ENCODE measurements at places on chromosomes 1 and 21.

DNA sequence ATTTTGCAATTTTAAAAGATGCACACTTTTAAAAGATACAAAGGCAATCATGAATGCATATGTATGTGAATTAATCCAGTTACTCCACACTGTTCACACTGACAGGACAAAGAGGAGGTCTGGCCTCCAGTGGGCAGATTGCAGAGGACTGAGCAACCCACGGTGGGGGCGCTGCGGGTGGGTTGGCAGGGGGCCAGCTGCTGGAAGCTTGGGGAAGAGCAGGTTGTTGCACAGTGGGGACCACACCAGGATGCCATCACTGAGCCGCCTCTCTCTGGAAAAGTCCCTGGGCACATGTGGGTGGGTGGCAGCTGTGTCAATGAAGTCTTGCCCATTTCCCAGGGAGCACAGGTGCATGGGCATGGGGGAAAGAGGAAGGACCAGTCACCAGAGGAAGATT is 12.7 kb upstream of the PADI4 start:
- DNase-seq: no peak

GRCh38 chr1:117933769-117934168 is 4.2 kb downstream of the WDR3 start:
- no peak for DNase-seq

- no peak for DNase-seq
Measured at GRCh38 chr1:228871314-228872061, 136.2 kb downstream of the RHOU start.

GRCh38 chr1:45243476-45244343 is 37.3 kb upstream of the ZSWIM5 start:
- no peak for DNase-seq

DNA sequence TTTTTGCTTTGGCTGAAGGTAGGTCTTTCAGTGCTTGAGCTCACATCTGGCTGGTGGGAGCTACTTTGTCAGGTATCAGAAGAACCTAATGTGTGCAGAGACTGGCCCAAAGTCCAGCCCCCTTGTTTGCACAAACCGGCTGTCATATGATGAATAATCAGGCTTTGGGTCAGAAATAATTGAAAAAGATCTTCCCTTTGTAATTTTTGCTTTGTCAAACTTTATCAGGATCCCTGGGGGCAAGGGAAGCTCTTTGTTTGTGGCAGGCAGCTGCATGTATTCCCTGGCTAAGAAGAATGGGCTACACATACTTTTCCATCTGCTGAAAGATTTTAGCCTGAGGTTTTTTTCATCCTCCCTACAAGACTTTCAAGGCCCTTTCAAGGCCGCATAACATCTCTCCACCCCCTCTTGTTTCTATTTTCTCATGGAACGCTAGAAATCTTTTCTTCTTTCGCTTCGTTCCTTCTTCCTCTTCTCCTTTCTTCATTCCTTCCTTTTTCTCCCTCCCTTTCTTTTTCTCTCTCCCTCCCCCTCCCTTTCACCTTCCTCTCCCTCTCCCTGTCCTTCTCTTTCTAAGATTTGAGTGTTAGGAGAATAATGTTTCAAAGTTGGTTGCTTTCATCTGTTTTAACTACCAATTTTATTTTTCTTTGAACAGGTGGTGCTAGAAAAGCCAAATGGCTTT is 25.5 kb downstream of the TUFT1 start:
- no peak for DNase-seq

- DNase-seq: no peak
Measured at GRCh38 chr1:222643606-222643937, 25.7 kb downstream of the MIA3 start.

DNA sequence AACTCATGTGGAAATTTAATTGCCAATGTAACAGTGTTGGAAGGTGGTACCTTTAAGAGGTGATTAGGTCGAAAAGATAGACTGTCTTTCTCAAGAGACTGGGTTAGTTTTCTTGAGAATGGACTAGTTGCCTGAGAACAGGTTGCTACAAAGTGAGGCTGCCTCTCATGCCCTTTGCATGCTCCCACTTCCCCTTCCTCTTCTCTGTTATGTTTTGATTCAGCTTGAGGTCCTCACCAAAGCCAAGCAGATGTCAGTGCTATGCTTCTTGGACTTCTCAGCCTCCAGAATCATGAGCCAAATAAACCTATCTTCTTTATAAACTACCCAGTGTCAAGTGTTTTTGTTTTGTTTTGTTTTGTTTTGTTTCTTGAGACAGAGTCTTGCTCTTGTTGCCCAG is 187.0 kb upstream of the RUNX1 start:
- no peak for DNase-seq
